GM19239 (cell line): ENCODE measurements at places on chromosomes 1 and 21.

GRCh38 chr1:48687282-48688045 is 89.2 kb downstream of the BEND5 start:
- DNase-seq = no peak

DNA sequence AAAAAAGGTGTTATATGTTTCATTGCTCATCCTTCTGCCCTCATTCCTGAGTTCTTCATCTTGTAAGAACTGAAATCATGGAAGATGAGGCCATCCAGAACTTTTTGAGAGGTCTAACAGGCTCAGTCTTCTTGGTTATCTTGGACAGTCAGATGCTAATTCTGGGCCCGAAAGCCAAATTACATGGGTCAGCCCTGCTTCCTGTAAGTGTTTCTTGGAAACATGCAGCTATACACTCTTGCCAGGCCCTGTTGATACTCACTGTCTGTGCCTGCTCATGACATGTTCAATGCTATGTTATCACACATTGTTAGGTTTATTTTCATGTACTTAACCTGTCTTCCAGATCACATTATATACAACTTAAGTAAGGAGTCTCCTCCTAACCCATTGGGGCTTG is 542.5 kb downstream of the NUF2 start:
- DNase-seq = no peak

DNA sequence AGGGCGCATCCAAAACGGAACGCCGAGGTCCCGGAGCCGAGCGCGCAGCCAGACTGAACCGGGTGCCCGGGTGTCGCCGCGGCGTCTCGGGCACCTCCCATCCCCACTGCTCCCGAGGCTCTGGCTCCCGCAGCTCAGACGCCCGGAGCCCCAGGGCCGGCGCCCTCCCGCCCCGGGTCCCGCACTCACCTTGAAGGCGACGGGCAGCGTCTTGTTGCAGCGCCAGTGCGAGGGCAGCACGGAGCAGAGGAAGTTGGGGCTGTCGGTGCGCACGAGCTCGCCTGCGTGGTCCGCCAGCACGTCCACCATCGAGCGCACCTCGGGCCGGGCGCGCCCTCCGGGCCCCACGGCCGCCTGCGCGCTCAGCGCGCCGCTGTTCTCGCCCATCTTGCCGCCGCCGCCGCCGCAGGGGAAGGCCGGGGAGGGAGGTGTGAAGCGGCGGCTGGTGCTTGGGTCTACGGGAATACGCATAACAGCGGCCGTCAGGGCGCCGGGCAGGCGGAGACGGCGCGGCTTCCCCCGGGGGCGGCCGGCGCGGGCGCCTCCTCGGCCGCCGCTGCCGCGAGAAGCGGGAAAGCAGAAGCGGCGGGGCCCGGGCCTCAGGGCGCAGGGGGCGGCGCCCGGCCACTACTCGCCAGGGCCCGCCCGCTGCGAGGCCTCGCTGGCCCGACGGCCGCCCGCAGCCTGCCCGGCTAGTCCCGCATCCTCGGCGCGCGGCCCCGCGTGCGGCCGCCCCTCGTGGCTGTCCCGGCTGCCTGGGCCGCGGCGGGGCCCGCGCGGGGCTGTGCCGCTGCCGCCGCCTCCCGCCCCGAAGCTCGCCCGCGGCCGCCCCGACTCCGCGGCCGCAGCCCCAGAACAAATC is 447 bp downstream of the RUNX3 start:
- no peak for DNase-seq

DNA sequence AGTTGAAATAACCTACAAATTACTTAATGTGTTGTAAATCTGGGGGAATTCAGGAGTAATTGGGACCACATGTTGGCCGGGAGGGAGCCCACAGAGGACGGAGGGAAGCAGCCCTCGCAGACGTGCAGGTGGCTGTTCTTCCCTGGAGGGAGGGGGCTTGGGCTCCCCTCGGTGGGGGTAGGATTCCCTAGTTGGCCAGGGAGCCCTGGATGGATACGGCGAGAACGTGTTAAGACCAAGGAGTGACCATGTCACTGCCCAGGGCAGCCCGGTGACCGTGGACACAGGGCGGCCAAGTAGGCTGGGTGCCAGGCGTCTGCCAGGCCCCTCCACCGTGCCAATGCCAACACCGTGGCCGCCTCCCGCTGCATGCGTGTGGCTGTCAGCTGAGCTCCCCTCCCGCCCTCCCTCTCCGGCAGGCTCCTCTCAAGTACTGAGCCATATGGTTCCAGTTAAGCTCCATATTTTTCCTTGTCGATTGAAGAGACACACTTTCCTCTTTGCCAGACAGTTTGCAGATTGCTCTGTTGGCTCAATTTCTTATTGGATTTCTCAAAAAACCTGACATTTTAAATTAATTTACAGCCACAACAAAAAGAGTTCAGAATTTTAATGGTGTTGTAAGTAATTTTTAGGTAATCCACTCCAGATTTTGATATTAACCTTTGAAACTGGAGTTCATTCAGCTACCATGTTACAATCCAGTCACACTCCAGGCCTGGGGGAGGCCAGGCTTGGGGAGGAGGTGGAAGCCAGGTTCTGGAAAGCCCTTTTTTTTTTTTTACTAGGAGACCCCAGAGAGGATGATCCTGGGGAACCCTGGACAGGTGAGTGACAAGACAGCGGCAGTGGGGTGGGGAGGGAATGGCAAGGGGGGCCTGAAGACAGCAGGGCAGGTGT is 71.2 kb downstream of the CASZ1 start:
- no peak for DNase-seq

- no peak for DNase-seq
Observed at GRCh38 chr1:231203259-231204057, 37.6 kb upstream of the GNPAT start.

DNA sequence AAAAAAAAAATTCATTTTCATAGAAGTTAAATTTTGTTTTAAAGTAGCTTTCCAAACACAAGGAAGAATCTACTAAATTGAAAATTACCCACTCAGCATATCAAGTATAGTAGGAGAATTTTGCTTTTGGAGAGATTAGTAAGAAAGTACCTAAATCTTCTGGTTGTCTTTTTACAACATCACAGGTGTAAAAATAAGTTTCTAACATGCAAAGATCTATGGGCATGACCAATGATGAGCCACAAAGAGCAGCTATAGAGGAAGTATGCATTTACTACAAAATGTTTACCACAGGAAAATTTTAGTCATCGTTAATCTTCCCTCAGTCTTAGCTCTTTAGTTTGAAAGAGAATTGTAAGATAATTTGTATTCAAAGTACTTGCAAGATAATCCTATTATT is 28.1 kb downstream of the ANGPTL3 start:
- DNase-seq = no peak

DNA sequence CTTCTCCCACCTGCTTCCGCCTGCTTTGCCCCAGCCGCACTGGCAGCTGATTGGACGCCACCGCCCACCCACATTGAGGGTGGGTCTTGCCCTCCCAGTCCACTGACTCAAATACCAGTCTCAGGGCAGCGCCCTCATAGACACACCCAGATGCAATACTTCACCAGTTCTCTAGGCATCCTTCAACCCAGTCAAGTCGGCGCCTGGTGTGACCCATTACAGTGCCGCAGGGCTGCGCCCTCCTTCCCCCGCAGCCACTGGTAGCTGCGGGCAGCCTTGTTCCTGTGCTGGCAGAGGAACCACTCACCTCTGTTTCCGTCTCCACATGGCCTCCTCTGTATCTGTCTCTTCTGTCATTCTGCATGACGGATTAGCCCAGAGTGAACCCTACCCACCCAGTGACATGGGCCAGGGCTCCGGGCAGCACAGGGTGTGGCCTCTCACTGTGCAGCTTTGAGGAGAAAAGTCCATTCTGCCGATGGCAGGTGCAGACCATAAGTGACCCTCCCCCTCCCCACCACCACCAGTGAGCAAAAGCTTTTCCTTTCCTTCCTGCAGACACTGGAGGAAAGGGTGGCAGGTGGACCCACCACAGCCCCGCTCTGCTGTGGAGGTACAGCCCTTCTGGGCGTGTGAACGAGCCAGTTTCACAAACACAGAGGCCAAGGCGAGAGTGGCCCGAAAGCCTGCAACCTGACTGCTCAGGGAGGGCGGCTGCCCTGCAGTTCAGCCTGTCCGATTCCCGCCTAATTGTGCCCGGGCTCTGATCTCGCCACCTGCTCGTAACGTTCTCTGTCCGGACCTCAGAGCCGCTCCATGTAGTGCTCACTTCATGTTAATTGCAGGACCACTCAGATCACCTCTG is 57.1 kb downstream of the FAAP20 start:
- no peak for DNase-seq

DNA sequence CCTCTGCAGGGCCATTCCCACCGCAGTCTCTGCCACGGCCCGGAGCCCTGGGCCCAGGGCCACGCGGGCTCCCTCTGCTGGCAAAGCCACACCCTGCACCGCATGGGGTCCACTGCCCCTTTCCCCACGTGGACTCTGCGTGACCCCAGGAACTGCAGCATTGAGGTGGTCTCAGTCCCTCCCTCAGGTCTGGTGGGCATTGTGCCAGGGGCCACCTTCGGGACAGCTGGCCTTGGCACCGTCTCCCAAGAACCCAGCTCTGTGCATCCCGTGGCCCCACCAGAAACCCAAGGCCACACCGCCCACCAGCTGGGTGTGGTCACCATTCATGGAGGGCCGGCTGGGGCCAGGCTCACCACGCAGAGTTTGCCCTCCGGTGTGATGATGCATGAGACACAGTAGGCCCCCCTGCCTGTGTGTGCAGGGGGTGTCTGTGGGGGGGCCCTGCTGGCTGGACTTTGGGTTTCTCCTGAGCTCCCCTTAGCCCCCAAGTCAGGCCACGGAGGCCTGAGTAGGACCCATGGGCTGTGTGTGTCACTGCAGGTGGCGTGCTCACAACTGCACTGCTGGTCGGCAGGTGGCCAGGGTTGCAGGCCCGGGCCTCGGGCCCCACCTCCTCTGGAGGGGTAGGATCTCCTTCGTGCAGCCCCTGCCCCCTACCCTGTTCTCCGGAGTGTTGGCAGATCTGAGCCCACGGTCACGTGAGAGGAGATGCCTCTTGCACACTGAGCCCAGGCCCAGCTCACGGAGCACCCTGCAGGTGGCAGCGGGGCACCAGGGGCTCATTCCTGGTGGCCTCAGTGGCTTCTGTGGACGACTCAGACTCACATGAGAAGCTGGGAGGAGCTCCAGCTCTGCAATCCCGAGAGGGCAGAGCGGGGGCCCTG is 5.8 kb downstream of the VWA1 start:
- DNase-seq = peak; percentile 93

DNA sequence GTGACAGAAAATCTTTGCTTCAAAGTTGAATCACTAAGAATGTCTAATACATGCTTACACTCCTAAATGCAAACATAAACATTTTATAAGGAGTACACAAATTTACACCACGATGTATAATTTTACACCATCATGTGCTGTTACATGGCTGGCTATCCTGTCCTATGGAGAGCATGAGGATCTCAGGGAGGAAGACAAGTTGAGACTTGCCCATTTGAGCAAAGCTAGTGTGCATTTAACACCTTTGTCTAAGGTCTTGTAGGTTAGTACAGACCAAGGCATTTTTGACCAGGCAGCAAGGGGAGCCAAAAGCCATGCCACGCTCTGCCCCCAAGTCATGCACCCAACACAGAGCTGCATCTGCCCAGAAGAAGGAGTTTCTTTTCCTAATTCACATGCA is 14.5 kb upstream of the COG2 start:
- DNase-seq = no peak

DNA sequence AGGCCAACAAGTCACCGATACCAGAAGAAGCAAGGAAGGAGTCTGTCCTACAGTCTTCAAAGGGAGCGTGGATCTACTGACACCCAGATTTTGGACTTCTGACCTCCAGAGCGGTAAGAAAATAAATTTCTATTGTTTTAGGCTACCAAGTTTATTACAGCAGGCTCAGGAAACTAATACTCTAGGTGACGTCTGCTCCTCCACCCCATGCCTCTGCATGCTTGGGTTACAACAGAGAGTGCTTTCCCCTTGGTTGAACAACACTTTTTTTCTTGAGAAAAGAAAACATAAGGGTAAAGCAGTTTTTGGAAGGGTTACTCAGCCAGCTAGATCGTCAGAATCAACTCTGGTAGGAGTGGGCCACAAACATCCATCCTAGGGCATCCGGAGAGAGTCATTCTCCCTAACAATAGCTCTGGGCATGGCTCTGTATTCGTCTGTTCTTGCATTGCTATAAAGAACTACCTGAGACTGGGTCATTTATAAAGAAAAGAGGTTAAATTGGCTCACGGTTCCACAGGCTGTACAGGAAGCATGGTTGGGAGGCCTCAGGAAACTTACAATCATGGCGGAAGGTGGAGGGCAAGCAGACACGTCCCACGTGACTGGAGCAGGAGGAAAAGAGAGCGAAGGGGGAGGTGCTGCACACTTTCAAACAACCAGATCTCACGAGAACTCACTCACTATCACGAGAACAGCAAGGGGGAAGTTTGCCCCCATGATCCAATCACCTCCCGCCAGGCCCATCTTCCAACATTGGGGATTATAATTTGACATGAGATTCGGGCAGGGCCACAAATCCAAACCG is 22.2 kb upstream of the DNAJC11 start:
- no peak for DNase-seq

DNA sequence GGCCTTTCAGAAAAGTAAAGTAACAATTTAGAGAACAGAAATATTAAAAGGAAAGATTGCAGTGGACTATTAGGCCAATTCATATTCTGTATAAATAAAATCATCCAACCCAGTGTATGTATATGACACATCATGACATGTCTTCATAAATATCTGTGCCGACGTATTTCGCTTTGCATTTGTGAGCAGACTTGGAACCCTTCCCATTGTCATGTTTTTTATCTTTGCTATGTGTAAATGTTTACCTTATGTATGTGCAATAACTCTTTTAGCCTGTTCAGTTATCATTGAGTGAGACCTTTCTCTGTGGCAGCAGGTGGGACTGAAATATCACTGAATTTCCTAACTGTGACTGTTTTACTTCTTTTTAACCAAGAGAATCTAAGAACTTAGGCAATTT is 58.0 kb upstream of the FAM3B start:
- DNase-seq = no peak

GRCh38 chr1:10856176-10856683 is 59.8 kb upstream of the CASZ1 start:
- DNase-seq = no peak

- DNase-seq = no peak
Observed at GRCh38 chr1:213744780-213745179, 243.0 kb upstream of the PROX1 start.

- no peak for DNase-seq
Observed at GRCh38 chr1:204988196-204988595, 54.8 kb upstream of the CNTN2 start.

DNA sequence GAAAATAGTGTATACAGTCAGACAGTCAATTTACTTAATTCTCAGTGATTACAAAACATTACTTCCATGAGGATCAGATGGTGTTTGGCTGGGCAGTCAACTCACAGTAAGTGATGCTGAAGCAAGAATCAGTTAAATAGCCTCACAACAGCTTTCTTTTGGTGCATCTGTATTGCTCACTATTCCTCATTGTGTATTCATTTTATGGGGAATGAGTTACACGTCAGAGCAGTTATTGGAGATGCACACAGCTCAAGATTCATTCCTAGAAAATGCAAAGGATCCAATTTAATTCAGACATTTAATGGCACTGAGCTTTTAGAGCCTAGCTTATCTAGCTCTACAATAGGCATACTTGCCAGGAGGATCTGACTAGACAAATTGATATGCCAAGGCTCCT is 150.6 kb downstream of the HS2ST1 start:
- no peak for DNase-seq
